ENCODE measurements at places on chromosomes 3 and 15.

GRCh38 chr15:92898988-92899582 lies 1.0 kb upstream of the CHD2 start:
- no peak for DNase-seq

GRCh38 chr3:189871418-189871817 lies 240.2 kb downstream of the TP63 start:
- DNase-seq = no peak

GRCh38 chr15:63347074-63347857 lies 34.4 kb downstream of the CA12 start:
- DNase-seq = no peak

- no peak for DNase-seq
Observed at GRCh38 chr15:48374472-48374871, 43.2 kb downstream of the DUT start.

DNA sequence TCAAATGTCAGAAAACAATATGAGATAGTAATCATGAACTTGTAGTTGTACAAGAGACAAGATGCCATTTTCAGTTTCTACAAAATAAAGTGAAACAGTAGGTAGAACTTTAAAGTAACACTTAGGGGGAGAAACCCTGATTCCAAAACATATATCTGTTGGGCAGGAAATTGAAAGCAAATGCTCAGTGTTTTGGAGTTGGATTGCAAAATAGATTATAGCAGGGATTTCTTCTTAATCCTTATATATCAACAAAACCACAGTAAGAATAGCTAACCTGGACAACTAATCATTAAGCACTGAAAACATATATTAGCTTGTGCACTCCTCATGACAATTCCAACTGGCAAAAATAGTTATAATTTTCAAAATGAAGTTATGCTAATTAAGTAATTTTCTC lies 46.9 kb downstream of the COMMD2 start:
- DNase-seq = no peak

- no peak for DNase-seq
Observed at GRCh38 chr3:157405457-157405856, 31.2 kb upstream of the PTX3 start.

GRCh38 chr15:85693277-85693676 lies 101.4 kb downstream of the KLHL25 start:
- no peak for DNase-seq

- no peak for DNase-seq
Observed at GRCh38 chr15:92097474-92098178, 244.1 kb downstream of the SLCO3A1 start.

GRCh38 chr3:53069422-53070068 lies 23.7 kb upstream of the SFMBT1 start:
- no peak for DNase-seq

- no peak for DNase-seq
Observed at GRCh38 chr15:63203451-63204090, 14.2 kb downstream of the RAB8B start.

DNA sequence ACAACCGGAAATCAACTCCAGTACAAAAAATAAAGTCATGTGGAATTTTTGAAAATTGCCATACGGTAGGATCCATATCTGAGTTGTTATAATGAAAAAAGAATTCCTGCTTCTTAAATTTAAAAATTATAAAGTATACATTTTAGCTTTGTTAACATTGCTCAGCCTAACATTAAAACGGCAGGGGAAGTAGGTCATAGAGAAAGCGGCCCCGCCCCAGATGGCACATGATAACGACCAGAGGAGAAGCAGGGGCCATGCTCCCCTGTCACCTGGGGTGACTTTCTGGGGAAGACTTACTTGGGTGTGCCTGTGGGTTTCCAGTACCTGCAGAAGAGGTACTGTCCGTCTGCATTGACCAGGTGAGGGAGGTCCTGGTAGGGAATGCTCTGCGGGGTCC lies 921 bp downstream of the MGLL start:
- DNase-seq = no peak

DNA sequence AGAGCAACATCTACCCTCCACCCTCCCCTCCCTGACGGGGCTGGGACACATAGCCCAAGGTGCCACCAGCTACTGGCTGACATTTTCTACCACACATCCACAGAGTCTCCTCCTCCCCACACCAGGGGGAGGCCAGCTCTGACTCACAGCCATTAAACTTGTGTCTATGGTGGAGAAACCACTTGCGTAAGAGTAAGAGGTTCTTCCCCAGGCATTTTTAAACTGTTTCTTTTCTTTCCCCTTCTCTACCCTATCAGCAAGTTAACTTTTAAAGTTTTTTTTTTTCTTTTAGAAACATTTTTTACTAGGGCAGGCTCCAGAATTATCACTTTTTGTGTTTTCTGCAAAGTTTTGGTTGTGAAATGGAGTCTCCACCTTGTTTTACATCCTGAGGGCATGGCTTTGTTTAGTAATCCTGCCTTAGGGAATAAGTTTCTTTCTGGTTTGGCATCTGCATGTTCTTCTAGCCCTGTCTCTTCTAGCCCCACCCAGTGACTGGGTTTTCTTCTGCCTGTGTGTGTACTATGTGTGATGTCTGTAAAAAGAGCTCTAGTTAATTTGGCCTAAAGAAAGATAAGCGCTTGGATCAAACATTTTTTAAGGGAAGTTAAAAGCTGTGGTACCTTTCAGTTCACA lies 148.8 kb upstream of the GADL1 start:
- DNase-seq = no peak

GRCh38 chr3:142650001-142650693 lies 54.0 kb downstream of the PLS1 start:
- no peak for DNase-seq

DNA sequence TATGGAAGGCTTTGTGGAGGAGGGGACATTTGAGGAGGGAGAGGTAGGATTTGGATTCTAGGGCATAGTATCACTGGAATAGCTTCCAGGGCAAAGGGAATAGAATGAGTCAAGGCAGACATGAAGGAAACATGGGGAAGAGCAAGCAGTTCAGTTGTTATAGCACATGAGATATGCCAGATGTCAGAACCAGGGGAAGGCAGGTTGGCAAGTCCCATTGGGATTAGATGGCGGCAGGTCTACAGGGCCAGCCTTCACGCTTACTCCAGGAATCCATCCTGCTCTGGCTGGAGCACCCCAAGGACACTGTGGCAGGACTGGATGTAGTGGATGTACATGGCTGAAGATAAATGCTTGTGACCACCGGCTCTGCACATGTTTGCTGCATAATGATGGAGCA lies 120.4 kb upstream of the ST8SIA2 start:
- DNase-seq = no peak

DNA sequence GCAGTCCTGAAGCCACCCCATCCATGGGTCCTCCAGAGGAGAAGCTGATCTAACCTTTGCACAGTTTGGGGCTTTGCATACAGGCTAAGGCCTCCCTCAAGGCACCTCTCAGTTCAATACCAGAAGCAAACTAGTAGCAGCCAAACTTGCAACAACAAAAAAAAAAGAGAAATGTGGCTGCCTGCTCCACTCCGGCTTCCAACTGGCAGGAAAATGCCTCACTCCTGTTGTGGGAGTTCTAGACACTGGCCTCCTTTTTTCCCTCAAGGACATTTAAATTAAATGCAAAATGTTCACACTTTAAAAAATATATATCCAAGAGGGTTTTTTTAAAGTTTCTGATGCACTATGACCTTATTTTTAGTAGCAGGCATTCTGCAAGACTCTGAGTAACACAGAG lies 216.0 kb upstream of the TPM1 start:
- DNase-seq = no peak
